Endodermal cell (in vitro differentiated cells): ENCODE measurements at places on chromosomes 4 and X. TPM values are rescaled to one million over a fixed set of nuclear protein-coding genes. Genes with fewer than 3 reads are reported as not detected.

GRCh38 chrX:112832481-112833095, 8.0 kb downstream of the AMOT start:
- peak; percentile 82 for DNase-seq

RELL1 gene
- 12.3 to 13.9 TPM (median 13.2 TPM) in 3 replicates for total RNA-seq

GPR34 gene
- total RNA-seq: not detected in 3 replicates

BEND2 gene
- not detected in 2 replicates for total RNA-seq

DNA sequence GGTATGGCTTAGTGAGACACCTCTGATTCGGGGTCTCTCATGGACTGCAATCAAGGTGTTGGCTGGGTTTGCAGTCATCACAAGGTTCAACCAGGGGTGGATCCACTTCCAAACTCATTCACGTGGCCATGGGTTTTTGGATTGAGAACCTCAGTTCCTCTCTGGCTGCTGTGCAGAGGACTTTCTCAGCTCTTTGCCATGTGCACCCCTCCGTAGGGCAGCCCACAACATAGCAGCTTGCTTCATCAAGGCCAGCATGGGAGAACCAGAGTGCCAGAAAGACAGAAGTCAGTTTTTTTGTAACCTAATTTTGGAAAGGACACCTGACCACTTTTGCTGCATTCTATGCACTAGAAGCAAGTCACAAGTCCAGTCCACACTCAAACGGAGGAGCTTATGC, 154.9 kb downstream of the PJA1 start:
- no peak for DNase-seq

DNA sequence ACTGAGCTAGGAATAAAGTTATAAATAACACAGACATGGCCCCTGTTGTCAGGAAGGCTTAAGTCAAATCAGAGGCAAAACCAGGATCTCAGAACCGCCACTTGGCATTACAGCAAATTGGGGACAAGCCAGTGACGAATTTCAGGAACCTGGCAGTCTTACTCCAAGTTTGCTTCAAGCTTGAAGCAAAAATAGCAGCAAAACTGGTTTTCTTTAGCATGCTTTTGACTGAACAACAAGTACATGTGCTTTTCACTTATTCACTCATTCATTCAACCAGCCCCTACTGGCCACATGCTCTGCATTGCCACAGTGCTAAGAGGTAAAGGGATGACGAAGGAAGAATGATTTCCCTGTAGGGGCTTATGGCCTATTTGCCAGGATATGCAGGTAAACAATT, 253.9 kb upstream of the PPARGC1A start:
- no peak for DNase-seq

DNA sequence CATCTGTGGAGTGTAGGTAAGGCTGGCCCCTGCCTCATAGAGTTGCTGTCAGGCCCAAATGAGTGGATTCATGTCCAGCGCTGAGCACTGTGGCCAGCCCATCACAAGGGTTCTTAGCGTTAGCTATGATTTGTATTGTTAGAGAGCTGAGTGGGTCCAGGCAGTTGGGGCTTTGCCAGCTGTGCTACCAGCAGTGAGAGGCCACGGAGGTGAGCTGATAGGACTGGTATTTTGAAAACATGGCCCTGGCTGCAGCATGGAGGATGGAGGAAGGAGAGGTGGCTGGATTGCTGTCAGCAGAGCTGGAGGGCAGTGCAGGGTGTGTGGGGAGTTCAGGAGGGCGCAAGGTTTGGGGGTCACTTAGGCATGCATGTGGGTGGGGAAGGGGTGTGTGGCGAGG, 69.8 kb downstream of the PSAPL1 start:
- DNase-seq: no peak

DNA sequence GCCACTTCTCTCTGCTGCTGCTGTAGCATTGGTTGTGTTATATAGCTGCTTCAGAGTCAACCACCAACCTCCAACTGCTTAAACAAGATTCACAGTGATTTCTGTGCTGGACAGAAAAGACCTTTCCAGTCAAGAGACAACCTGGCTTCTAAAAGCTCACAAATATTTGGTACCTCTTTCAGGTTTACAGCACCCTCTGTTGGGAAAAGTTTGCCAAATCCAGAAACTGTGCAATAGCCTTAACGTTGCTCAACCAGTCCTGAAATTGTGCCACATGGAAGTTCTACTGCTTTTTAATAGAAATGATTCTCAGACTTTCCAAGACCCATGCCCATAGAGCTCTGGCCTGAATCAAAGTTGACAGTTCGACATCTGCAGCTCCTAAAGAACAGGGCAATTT, 842.1 kb upstream of the HTR2C start:
- DNase-seq: peak; percentile 59

- DNase-seq: no peak
Measured at GRCh38 chr4:141458501-141458900, 177.9 kb upstream of the IL15 start.

GRCh38 chr4:41930139-41930831, 4.9 kb upstream of the TMEM33 start:
- DNase-seq: no peak

GRCh38 chrX:113586281-113586898, 745.8 kb upstream of the AMOT start:
- DNase-seq: peak; percentile 38

- DNase-seq: no peak
Measured at GRCh38 chrX:123454712-123455431, 270.8 kb downstream of the GRIA3 start.

DNA sequence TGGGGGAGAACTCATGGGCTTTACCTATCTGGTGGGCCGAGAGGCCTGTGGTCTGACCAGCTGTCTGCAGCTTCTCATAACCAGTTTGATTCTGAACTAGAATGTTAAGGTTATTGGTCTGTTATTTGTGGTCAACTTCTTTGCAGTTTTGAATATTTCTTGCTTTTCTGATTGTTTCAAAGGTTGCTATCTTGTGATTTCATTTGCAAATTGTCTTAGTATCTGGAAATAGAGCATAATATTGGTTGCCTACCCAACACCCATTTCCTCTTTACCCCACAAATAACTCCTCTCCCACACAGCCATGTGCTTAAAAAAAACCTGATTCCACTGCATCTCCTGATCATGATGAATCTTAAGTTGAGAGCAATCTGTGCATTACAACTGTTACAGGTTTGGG, 39.1 kb upstream of the BMP2K start:
- DNase-seq: no peak

GRCh38 chr4:4332529-4332928, 42.5 kb downstream of the ZBTB49 start:
- DNase-seq: no peak

- no peak for DNase-seq
Measured at GRCh38 chr4:75823812-75824211, 78.4 kb downstream of the PPEF2 start.

DNA sequence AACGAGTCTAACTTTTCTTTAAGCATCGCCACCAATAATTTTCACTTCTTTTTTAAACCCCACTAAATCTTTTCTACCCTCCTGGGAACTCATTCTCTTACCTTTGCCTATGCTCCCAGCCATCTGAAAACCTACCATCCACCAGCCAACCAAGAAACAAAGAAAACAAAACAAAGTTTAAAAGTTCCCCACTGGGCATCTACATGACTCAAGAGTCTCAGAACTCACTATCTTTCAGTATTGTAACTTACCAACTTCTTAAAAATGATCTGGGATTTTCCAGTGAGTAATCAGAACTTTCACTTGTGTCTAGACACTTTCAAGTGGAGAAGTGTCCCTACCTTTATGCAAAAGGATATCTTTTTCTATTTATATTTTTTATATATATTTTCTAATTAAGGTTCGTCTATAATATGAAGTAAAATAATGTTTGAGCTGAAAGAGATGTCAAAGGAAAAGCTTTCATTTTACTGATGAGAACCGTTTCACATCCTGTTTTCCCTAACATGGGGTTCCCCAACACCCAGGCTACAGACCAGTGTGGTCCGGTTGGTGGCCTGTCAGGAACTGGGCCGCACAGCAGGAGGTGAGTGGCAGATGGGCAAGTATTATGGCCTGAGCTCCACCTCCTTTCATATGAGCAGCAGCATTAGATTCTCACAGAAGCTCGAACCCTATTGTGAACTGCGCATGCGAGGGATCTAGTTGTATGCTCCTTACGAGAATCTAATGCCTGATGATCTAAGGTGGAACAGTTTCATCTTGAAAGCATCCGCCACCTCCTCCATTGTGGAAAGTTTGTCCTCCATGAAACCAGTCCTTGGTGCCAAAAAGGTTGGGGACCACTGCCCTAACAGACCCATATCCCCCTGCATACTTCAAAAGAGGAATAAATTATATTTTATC, 9.8 kb upstream of the TIGD2 start:
- no peak for DNase-seq

- peak; percentile 21 for DNase-seq
Measured at GRCh38 chr4:1590244-1590643, 93.9 kb downstream of the FAM53A start.

GRCh38 chr4:105911426-105911825, 16.2 kb downstream of the NPNT start:
- DNase-seq: no peak

MBNL3 gene
- 27.6 and 33.4 TPM in 2 replicates for total RNA-seq

- peak; percentile 88 for DNase-seq
Measured at GRCh38 chr4:84870398-84871163, 95.9 kb downstream of the WDFY3 start.

DNA sequence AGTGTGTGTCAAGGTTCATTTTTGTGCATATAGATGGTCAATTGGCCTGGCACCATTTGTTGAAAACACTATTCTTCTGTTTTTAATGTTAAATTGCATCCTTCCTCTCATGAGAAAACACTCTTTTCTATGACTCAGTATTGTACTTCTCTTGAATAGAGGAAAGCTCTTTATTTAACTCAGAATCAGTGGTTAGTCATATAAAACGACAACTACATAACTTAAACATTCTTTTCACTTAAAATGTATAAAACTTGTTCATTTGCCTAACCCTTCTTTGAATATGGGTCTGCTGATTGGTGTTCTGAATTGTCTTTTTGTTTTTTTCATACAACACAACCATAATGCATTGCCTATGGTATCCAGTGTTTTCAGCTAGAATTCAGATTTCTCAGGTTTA, 17.2 kb upstream of the MRPL1 start:
- no peak for DNase-seq

GRCh38 chr4:69058410-69059059, 37.7 kb upstream of the UGT2B7 start:
- DNase-seq: no peak

NPFFR2 gene
- total RNA-seq: 1.5 and 1.8 TPM in 2 replicates

DNA sequence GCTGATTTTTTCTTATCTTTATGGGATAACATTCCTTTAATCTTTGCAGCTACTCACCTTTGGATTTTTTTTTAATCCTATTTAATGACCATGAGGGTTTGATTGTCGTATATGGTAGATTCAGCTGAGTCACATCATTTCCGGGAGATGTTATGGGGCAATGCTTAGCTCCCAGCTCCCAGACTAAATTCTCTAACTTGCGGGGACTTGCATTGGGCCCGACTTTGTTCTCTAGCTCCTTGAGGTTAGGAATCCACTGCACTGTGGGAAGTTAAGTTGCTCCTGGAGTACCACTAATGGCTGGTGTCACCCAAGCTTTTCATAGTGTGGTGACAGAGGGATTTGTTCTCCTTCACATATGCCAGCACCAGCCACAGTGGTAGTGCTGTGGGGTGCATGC, 287.4 kb downstream of the TECRL start:
- DNase-seq: no peak

CDX4 gene
- not detected in 3 replicates for total RNA-seq

DNA sequence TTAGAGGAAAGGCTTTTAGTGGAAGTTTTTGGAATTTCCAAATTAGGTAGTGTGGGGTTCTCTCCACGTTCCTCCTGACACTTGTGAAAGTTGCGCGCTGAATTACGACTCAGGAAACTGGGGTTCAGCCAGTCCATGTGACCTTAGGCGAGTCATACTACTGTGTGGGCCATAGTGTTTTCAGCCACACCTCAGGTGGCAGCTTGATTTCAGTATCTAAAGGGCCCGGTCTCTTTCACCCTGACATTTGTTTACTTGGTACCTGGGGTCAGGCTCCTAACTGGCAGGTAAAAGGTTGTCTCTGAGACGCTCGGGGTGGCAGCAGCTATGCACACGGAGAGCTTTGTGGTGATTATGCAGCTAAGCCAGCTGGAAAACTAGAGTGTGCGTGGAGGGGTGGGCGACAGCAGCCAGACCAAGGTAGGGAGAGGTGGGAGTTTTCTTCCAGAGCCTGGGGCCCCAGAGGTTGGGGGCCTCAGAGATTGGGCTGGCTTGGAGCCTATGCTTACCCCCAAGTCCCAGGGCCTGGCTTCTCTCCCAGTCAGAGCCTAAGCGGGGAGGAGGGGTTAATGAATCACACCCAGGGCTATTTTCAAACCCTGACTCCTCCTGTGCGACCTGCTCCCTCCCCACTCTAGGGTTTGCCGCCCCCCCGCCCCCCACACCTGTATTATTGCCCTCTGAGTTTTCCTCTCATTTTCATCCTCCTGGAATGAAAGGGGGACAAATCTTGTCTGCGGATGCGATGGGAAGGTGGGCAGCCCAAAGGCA, 47.2 kb downstream of the STARD8 start:
- DNase-seq: no peak

CLCN5 gene
- 11.2 to 21.0 TPM (median 18.9 TPM) in 3 replicates for total RNA-seq

- no peak for DNase-seq
Measured at GRCh38 chr4:157280673-157281072, 60.1 kb downstream of the GRIA2 start.

SPANXD gene
- total RNA-seq: not detected in 2 replicates

GRCh38 chr4:79651456-79651855, 243.4 kb upstream of the GK2 start:
- DNase-seq: peak; percentile 59

- DNase-seq: no peak
Measured at GRCh38 chr4:169986369-169986768, 39.8 kb downstream of the MFAP3L start.

DNA sequence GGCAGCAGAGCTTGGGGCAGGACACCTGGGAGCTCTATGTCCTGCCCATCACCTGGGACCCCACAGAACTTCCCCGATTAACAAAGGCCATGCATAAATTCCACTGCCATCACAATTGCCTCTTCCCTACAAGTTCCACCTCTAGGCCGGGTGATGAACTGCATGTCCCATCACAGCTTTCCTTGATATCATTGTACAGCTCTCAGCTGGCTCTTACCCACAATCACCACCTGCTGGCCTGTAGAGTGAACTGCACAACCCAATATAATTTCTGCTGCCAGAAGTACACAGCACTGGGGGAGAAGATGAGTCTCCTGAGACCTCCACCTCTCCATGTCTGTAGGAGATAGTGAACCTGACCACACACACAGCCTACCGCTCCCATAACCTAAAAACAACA, 285.0 kb upstream of the AADAT start:
- DNase-seq: peak; percentile 81
